Suprapubic skin (tissue), 4 donors: ENCODE measurements at places on chromosomes 4 and X.
A peak's percentile ranks its signal among the peaks of the same experiment; 100 is the strongest.

- DNase-seq: no peak
Observed at GRCh38 chrX:76919761-76920160, 492.3 kb downstream of the MAGEE1 start.

- DNase-seq: no peak
Observed at GRCh38 chrX:76657499-76657898, 230.0 kb downstream of the MAGEE1 start.

DNA sequence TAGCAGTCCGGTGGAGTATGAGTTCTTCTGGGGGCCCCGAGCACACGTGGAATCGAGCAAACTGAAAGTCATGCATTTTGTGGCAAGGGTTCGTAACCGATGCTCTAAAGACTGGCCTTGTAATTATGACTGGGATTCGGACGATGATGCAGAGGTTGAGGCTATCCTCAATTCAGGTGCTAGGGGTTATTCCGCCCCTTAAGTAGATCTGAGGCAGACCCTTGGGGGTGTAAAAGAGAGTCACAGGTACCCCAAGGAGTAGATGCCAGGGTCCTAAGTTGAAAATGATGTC lies 852 bp downstream of the MAGEH1 start:
- no peak for DNase-seq

- no peak for DNase-seq
Observed at GRCh38 chrX:19810006-19810774, 77.2 kb downstream of the SH3KBP1 start.

DNA sequence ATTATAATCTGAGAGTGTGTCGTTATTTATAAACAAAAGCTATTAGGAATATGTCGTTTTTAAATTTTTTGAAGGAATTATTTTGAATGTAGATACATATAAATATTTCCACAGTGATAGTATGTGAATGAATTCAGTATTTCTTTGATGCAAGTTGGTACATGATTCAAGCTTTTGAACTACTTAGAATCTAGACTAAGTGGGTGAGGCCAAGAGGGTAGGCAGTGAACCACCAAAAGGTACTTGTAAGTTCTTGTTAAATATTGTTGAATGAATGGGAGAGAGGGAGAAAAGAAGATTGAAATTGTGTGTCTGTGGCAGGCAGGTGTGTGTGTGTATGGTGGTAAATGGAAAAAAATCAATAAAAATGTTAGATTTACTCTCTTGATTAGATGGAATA lies 69.6 kb downstream of the ARFIP1 start:
- no peak for DNase-seq

GRCh38 chrX:44871931-44872820 lies 812 bp upstream of the KDM6A start:
- peak; percentile 76 for DNase-seq

- DNase-seq: no peak
Observed at GRCh38 chr4:8532245-8532781, 47.9 kb upstream of the GPR78 start.

DNA sequence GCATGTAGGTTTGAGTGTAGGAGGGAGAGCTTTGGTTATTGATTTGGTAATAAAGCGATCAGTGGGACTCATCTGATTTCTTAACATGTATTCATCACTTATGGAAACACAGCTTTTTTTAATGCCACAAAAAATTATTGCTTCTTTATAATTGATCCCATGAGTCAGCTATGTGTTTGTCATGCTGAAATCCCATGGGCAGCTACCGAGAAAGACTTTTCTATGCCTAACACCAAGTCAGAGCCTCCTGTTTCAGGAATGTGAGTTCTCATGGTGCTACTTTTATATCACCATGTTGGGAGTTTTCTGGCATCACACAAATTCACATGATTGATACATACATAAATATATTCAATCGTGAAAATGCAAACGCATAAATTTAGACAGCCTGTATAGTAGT lies 165.7 kb downstream of the RAPGEF2 start:
- DNase-seq: no peak

DNA sequence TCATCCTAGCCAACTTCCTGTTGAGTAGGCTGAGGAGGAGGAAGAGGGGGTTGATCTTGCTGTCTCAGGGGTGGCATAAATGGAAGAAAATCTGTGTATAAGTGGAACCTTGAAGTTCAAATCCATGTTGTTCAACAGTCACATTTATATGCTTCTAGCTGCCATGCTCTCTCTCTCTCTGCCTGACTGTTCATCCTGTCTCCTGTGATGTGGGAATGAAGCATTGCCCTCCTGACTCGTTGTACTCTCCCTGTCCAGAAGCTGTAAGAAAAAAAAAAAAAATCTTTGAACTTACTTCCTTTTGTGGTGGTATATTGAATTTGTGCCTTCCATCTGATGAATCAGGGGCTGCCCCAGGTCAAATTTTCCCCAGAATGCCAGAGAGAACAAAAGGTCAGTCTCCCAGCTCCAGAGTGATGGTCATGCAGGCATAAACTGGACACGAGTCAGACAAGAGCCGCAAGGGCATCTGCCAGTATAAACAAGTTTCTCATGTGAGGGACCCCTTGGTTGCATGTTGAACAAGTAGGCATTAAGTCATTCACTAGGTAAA lies 257.0 kb downstream of the IDS start:
- no peak for DNase-seq

- DNase-seq: no peak
Observed at GRCh38 chr4:129092631-129093190, 628 bp downstream of the SCLT1 start.

DNA sequence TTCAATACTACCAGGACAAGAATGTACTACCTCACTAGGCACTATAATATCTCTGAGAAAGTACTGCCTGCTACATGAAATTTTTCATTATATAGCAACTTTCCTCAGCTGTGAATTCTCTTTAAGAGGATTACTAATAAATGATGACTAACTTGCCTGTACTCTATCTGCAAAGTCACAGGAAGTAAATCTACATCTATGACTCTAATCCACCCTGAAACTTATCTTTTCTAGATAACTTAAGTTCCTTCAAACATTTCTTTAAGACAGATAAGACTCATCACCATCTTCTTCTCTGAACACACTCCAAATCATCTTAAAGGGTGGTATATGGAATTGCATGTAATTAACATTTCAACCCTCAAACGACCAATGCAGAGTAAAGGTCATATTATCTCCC lies 28.8 kb downstream of the RPS6KA3 start:
- no peak for DNase-seq

DNA sequence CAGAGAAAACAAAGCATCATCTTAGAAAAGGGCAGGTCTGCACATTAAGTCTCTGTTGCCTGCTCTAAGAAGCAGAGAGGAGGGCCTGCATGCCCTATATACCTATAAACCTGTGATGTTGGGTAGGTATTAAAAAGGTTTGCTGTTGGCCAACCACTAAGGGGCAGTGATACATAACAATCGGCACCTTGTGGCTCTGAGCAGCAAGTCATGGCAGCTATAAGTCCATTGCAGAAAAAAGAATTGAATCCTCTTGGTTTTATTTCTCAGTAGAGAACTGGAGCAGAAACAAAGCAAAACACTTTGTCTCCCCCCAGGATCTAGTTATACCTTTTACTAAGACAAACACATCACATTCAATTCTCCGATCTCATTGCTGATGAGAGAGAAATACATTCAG lies 1364.4 kb downstream of the STIM2 start:
- no peak for DNase-seq

GRCh38 chr4:72971572-72971971 lies 97.9 kb downstream of the COX18 start:
- DNase-seq: no peak

DNA sequence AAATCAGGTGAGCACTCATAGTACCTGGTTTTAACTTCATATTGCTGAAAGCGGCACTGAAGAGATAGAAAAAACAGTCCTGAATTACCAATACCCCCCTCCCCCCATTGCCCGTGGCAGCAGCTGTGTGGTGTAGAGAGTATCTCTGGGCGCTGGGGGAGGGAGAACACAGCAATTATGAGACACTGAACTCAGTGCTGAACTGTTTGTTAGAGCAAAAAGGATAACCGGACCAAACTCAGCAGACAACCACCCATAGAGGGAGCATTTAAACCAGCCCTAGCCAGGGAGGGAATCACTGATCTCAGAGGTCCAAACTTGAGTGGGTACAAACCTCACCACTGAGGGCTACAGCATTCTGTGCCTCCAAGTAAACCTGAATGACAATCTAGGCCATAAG lies 457.4 kb upstream of the TEX13C start:
- DNase-seq: no peak

DNA sequence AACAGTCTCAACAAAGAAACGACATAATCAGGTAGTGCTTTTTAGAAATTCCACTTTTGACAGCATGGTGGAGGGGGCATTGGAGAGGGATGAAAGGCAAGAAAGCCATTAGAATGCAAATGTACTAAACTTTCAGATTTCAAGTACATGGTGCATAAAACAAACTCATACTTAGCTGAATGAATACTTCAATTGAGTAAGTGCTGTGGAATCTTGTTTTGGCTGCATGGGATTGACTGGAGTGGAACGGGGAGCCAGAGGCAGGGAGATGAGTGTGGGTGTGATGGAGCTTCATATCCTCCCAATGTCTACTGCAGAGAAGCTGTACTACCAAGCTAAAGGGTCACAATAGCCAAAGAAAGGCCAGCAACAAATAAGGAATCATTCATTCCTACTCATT lies 52.4 kb downstream of the USP46 start:
- DNase-seq: no peak

GRCh38 chr4:168605411-168605810 lies 108.6 kb downstream of the PALLD start:
- no peak for DNase-seq

GRCh38 chr4:117941611-117942010 lies 92.7 kb upstream of the NDST3 start:
- DNase-seq: no peak

DNA sequence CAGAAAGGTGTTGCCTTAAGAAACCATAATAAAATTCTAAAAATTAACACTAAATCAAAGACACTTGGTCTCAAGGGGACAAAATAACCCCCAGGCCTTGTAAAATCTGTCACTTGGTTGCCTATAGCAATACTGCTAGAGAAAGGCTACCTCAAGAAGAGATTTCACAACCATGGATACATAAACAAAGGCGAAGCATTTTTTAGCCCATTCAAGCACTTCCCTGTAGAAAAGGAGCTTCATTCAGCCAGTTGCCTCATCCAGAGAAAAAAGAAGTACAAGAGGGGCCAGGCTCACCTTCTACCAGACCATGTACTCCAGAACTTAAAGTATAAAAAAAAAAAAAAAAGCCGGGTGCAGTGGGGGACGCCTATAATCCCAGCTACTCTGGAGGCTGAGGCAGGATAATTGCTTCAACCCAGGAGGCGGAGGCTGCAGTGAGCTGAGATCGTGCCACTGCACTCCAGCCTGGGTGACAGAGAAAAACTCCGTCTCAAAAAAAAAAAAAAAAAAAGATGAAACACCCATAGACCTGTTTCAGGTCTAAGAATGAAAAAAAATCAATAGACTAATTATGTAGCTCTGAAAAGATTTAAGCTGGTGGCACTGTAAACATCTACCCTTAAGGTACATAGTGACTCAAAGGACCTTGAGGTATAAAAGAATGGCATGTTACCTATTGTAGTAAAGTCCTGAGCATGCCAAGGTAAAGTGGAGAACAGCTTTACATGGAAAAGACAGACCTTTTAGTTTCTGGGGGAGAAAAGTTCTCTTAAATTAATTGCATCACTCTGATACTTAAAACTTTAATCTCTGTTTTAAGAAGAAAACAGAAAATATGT lies 18.0 kb downstream of the RUFY3 start:
- no peak for DNase-seq

DNA sequence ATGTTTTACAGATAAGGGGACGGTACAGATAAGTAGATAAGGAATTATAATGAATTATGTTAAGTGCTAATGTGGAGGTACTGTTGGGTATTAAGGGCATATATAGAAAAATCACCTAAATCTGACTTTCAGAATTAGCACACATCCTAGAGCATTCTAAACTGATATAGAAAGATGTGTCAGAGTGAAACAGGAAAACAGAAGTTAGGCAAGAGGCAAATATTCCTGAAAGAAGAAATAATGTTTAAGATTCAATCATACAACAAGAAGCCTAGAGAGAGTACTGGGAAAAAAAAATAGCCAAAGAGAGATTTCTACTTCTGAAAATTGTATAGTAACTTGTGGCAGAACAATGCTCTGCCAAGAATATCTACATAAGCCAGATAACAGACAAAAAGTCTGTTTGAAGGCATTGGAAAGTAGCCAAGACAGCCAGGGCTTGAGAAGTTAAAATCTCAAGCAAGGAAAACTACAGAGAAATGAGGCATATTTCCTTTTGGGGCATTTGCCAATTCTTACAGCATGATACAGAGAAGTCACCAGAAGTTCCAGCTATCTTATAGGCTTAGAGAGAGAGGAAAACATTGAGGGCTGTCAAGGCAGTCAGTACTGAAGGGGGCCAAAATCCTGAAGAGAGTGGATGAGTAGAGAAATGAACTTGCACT lies 646.0 kb downstream of the RPA4 start:
- DNase-seq: no peak

GRCh38 chrX:100829730-100830129 lies 9.5 kb downstream of the CSTF2 start:
- DNase-seq: no peak

- no peak for DNase-seq
Observed at GRCh38 chr4:38308728-38309311, 348.6 kb downstream of the PTTG2 start.

- no peak for DNase-seq
Observed at GRCh38 chr4:67355806-67356205, 189.5 kb downstream of the CENPC start.

DNA sequence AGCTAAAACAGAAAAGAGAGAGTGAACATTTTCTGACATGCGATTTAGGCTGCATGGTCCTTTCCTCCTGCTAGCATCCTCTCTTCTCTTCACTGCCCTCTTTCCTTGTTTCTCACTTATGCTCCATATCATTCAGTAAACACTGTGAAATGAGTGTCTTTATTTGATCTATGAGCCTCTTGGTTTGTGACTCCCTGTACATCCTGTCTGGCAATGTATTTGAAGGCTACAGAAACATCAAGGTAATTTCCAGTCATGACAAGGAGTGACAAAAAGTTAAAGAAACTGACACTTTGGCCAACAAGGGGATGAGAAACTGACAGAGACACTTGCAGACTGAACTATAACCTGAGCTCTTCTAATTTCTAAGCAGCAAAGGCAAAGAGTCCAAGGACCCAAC lies 8.7 kb downstream of the FTHL17 start:
- DNase-seq: no peak

- DNase-seq: no peak
Observed at GRCh38 chr4:113844369-113844768, 82.8 kb upstream of the CAMK2D start.

DNA sequence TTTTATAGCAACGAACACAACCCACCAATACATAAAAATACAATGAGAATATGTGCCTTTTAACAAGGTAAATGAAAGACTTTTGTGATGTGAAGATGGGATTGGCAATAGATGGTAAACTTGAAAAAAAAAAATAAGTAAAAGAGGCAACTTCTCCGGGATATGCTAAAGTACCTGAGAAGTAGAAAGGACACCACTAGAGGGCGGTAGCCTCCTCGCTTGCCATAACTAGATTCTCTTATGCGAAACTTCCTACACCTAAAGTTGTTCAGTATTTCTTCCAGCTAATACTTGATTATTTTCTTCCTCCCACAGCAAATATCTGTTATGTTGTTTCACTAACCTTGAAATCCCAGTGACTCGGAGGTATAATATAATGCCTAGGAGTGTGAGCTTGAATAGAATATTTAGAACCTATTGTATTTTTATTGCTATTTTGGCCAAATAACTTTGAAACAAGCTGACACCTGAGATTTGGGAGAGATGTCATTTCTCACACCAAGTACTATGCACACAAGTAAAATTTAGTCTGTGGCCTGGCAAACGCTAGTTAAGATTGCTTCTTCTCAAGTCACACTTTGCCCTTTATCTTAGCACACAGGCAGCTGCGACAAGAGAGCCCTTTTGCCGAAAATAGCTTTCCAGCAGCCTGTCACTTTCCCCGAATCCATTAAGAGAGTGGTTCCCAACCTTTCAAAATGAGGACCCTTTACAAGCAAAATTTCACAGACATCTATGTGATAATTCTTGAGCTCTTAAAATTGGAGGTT lies 44.9 kb upstream of the PDLIM5 start:
- DNase-seq: peak; percentile 75
